ENCODE measurements at places on chromosomes 12 and 14. TPM values are rescaled to one million over a fixed set of nuclear protein-coding genes. Genes with fewer than 3 reads are reported as not detected.

The AKAP5 gene
- total RNA-seq, result 1.5 TPM

GRCh38 chr12:68962877-68963855, 30.2 kb upstream of the CPM start:
- DNase-seq, result no peak

- DNase-seq, result no peak
These were observed 105.7 kb downstream of the GCH1 start for GRCh38 chr14:54796961-54797360.

The LPAR5 gene
- total RNA-seq, result 3.8 TPM

GRCh38 chr12:52949413-52950331, 754 bp downstream of the KRT18 start:
- DNase-seq, result peak; percentile 94

Measured in kidney epithelial cell (primary cell).